ENCODE measurements at places on chromosomes 2 and 18.

GRCh38 chr2:46383784-46384456, 86.7 kb downstream of the EPAS1 start:
- no peak for DNase-seq

GRCh38 chr18:11553098-11553940, 56.1 kb upstream of the SLC35G4 start:
- DNase-seq, result no peak

DNA sequence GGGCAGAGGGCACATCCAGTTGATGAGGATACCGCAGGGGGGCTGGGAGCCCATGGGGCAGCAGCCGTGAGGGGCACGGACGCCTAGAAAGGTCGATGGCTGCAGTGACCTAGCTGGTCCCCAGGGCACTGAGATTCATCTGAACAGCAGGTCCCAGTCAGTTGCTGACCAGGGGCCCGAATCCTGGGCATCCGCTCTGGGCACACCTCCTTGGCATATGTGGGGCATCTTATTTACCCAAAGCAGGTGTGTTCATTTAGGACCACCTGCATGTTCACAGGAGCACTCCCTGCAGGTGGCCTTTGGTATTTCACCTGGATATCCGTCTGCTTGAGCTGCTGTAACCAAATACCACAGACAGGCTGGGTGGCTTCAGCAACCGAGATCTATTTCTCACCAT, 72.0 kb upstream of the ODC1 start:
- no peak for DNase-seq

DNA sequence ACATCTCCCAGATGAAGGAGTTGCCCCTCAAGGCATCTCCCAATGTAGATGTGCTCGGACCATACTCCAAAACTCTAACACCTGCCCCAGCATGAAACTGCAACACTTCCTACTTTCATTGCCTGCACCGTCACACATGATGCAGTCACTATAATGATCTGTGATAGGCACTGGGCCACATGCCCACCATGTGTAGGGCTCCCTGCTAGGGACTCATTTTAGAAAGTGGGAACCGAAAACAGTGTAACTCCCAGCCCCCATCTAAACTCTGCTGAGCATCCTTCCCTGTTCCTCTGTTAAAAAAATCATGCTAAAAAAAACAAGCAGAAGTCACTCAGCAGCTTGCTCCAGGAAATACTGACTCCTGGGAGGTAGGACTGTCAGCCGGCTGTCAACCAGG, 496.1 kb upstream of the RAB6C start:
- DNase-seq, result no peak

- DNase-seq, result no peak
Observed at GRCh38 chr2:6896930-6897759, 19.6 kb downstream of the RSAD2 start.

- DNase-seq, result no peak
Observed at GRCh38 chr2:158006961-158007719, 94.5 kb upstream of the UPP2 start.
